ENCODE measurements at places on chromosomes 5 and 9.

- DNase-seq = peak; percentile 94
These were observed 444.8 kb downstream of the BNC2 start for GRCh38 chr9:16425562-16426231.

- no peak for DNase-seq
These were observed 265.3 kb downstream of the DOCK8 start for GRCh38 chr9:479971-480350.

DNA sequence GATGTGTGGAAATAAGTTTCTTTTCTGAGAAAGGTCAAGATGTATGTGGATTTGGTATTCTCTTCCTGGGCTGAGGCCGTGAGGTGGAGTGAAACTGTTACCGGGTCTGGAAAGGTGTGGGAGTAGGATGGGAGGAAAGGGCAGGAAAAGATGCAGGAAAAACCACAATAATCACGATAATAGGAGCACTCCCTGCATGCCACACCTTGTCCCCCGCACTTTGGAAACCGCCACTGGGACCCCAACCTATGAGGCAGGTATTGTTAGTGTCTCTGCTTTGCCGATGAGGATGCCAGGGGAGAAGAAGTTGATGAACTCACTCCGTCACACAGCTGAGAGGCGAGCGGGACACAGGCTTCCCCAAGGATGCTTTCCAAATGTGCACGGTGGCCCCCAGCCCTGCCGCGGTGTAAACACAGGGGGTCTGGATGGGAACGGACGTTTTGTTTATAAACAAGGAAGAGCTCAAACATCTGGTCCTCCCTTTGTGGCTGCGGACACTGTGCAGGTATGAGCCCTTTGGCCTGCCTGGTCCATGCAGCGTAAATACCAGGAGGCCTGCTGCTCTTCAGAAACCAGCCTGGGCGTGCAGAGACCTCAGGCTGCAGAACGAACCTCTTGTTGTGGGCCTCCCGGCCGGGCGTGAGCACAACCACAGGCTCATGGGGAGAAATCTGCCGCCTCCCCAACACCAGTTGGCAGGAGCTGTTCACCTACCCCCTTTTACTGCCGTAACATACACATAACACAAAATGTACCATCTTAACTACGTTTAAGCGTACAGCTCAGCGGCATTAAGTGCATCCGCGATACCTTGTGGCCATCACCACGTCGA is 126.7 kb downstream of the COL23A1 start:
- DNase-seq = no peak

- no peak for DNase-seq
These were observed 445.0 kb upstream of the PIK3R1 start for GRCh38 chr5:67770431-67771025.

DNA sequence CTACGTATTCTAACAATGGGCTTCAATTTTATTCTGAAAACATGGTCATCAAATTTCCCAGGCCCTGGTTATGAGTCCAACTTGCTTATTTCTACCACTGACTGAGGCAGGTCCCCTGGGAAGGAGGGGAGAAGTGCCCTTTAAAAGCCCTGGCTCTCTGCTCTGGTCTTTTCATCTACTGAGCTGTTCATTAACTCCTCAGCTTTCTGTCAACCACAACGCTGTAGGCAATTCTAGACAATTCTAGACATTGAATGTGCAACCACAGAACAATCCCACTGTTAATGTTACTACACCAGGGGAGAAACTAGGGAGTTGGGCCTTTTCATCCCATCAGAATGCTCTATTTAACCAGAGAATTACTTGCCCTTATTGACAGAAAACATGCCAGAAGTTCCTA is 10.0 kb downstream of the MOCS2 start:
- peak; percentile 23 for DNase-seq

GRCh38 chr5:88948746-88949600 is 66.0 kb upstream of the MEF2C start:
- DNase-seq = no peak

GRCh38 chr9:134396825-134397224 is 70.6 kb downstream of the RXRA start:
- DNase-seq = no peak

DNA sequence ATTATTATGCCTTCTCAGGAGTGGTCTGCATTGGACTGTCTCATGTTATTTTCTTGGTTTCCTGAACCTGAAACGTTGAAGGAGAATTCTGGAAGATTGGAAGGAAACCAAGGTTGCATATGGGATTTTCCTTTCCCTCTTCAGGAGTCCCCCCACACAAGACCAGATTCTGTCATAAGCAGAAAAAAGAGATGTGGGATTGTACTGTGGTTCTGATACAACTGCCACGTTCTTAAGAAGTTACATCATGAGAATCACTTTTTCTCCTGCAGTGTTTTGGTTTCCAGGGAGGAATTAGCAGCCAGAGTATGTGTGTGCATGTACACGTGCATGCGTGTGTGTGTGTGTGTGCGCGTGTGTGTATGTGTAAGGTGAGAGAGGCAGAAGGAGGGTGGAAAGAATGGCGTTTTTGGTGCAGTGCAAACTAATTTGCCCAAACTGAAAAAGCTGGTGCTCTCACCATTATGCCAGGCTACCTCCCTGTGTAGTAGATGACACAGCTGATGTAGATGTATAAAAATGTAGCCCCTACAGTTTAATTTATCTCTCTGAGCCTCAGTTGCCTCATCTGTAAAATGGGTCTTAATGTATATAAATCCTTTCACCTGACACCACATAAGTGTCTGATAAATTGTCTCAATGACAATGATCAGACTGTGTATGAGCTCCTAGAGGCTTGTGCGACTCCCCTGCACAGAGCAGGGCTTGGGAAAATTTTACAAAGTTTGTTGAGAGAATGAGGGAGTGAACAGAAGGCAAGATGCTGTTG is 38.6 kb downstream of the RALGPS1 start:
- peak; percentile 37 for DNase-seq

DNA sequence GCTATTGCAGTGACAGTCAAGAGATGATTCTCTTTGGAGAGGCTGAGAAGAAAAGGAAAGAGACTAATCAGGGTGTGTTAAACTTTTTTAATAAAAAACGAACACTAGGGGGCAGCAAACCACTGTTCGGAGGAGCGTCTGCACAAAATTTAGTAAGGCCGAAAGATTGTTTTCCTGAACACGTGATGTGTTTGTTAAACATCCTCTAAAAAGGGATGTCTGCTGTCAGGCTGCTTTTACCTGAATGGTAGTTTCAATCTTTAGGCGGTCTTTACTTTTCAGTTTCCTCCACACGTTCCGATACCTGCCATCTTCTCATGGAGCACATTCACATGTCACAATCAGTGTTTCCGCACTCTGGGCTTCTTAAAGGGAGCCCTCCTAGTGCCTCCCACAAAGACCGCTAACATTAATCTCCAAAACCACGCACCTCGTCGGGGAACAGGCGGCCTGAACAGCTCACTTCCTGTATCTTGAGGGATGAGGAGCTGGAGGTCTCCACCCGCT is 125.2 kb downstream of the GPBP1 start:
- DNase-seq = peak; percentile 85

DNA sequence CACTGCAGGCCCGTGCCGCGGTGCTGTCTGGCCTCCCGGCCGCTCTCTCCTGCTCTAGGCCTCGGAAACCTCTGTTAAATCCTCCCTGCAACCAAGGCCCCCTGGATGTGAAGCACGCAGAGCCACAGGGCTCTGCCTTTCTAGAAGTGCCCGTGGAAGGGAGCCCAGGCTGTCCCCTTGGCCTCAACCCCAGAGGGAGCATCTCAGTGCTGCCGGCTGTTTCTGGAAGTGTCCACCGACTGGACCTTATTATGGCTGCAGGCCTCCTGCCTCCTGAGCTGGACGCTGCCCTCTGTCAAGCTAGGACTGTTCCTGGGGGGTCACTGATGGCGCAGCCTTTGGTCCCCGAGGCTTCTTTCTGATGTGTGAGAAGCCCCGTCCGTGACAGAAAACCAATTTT is 40.4 kb upstream of the PHYKPL start:
- no peak for DNase-seq

DNA sequence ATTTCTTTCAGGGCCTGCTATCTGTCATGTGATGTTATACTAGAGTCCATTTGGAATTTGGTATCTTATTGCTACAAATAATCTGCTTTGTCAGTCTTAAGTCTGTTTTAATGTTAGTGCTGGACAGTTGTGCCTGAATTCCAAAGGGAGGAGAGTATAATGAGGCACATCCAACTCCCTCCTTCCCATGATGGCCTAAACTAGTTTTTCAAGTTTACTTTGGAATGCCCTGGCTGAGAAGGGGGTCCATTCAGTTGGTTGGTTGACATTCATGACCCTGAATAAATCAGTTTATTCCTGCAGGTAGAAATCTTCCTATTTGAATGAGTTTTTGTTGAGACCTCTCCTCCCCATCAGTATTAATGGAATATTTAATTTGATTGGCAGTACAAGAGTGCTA is 9.4 kb upstream of the LRRTM2 start:
- DNase-seq = no peak

GRCh38 chr9:18976709-18977531 is 56.1 kb downstream of the SAXO1 start:
- peak; percentile 81 for DNase-seq

GRCh38 chr5:76583163-76584047 is 39.8 kb downstream of the F2RL2 start:
- DNase-seq = peak; percentile 45

GRCh38 chr5:35369965-35370790 is 139.9 kb upstream of the PRLR start:
- no peak for DNase-seq

- no peak for DNase-seq
These were observed 568.8 kb upstream of the SEMA6A start for GRCh38 chr5:117143406-117143805.

DNA sequence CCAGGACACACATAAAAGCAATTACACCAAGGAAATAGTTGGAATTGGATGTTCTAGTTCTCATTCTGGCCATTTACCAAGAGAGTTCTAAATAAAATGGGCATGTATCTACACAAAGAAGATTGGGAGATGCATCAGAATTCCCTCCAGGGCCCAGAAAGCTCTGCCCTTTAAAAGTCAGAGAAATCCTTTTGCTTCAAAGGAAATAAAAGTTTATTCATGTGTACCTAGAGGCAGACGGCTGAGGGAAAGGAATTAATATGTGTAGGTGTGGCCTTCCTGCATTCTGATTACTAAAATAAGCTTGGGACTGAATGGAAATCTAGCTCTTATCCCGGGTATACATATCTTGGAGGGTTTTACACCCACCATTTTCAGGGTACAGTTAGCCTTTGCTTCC is 719.4 kb downstream of the SEMA5A start:
- DNase-seq = no peak

GRCh38 chr9:15433191-15433590 is 10.5 kb downstream of the SNAPC3 start:
- DNase-seq = no peak

GRCh38 chr9:15386465-15386864 is 36.2 kb upstream of the SNAPC3 start:
- DNase-seq = no peak

DNA sequence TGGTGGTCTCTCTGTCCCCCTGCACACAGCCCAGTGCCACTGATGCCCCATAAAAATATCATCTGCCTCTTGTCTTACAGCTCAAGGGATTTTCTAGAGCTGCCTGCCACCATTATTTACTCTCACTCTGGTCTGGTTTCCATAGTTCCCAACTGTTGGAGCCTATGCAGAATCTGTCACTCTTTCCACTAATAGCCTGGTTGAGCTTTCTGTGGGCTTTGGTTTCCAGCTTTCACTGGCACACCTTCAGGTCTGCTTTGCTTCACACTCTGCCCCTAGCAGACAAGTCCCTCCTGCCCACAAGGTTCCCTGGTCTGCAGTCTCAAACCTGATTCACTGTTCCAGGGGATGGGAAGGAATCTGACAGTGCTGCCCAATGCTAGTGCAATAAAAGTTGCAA is 103.0 kb upstream of the FTMT start:
- no peak for DNase-seq

DNA sequence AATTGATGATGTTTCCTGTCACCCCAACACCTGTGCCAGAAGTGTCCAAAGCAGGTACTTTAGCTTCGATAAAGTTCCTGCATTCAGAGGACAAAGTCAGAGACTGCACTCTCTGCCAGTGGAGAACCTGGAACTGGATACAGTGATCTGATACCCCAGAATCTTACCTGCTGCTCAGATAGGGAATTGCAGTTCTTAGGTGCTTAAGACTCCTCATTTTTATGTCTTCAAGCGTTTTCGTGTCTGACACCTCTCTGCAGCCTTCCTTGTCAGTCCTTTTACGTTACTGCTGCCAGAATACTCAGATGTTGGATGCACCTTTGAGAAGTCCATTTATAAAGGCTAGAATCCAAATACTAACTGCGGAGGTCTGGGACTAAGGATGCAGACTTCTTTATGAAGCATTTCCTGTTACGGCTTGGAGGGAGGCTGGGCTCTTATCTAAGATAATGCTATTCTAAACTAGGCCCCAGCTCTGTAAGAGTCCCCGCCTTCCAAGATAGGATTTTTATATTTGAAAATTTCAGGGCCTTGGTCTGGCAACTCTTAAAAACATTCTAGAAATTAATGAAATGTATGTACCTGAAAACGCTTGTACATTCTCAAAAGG is 1.9 kb downstream of the ISOC1 start:
- DNase-seq = no peak

DNA sequence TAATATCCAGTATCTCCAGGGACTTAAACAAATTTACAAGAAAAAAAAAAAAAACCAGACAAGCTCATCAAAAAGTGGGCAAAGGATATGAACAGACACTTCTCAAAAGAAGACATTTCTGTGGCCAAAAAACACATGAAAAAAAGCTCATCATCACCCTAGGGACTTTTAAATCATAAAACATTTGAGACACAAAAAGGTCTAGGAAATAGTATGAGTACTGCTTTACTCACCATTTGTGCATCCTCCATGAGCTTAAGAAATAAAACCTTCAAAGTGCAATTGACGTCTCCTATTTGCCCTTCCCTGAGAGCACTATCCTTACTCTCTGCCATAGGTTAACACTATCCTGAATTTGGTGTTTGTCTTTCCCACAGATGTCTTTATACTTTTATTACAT is 193.7 kb upstream of the NREP start:
- no peak for DNase-seq

GRCh38 chr5:102857076-102857818 is 102.1 kb downstream of the PAM start:
- no peak for DNase-seq

DNA sequence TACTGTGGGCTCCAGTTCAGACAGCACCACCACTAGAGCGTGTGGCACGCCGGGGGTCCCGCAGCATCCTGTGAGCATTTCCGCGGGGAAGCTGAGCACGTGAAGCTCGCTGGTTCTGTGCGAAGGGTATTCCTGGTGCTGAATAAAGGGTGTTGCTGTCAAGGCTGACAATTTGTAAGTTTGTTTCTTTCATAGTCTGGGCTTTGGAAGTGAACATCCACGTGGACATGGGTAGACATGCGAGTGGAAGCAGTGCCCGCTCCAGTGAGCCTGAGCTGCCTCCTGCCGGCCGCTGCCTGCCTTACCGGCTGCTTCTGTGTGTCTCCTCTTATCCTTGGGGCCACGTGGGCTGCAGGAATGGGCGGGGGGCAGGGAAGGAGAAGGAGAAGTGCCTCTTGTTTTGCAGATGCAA is 14.7 kb downstream of the NDUFS6 start:
- DNase-seq = no peak

GRCh38 chr5:143896966-143897365 is 85.0 kb downstream of the HMHB1 start:
- peak; percentile 84 for DNase-seq
